Cerebellum (tissue), 4 donors: ENCODE measurements at places on chromosomes 1 and 21. TPM values are rescaled to one million over a fixed set of nuclear protein-coding genes. Genes with fewer than 3 reads are reported as not detected.

Gene OR2AK2
- total RNA-seq = 3.0 TPM

Gene OR2G6
- total RNA-seq = under 0.01 TPM

Gene ARHGAP29
- total RNA-seq = 55.1 TPM

Gene ZC3H12A
- total RNA-seq = 0.64 TPM

Gene OXCT2
- 1.00 TPM for total RNA-seq

Gene CAPN2
- total RNA-seq = 61.2 TPM

Gene JTB
- 29.2 TPM for total RNA-seq

Gene GLIS1
- total RNA-seq = 0.27 TPM

Gene OR2L13
- total RNA-seq = 2.6 TPM

Gene TUFT1
- total RNA-seq = 6.9 TPM

Gene LENEP
- total RNA-seq = 1.5 TPM

Gene CNKSR1
- 4.1 TPM for total RNA-seq

Gene NLRP3
- 0.73 TPM for total RNA-seq

Gene GOLPH3L
- 9.7 TPM for total RNA-seq

Gene FCRL5
- not detected for total RNA-seq

Gene GNAT2
- not detected for total RNA-seq

Gene COG2
- total RNA-seq = 24.0 TPM

Gene USH2A
- total RNA-seq = 1.9 TPM

Gene AHDC1
- total RNA-seq = 26.5 TPM

Gene HAO2
- total RNA-seq = not detected

Gene CNTN2
- total RNA-seq = 47.4 TPM

Gene CCDC27
- not detected for total RNA-seq

Gene CYP4A22
- total RNA-seq = 0.27 TPM

Gene SSU72
- 35.7 TPM for total RNA-seq

Gene SLAMF6
- not detected for total RNA-seq

Gene VTCN1
- total RNA-seq = 0.36 TPM

Gene CYP4B1
- 0.27 TPM for total RNA-seq

Gene NBL1
- 12.5 TPM for total RNA-seq

Gene FAM3B
- total RNA-seq = not detected

Gene CLCA4
- not detected for total RNA-seq

Gene ELOVL1
- 5.0 TPM for total RNA-seq

Gene MRPL55
- total RNA-seq = 27.8 TPM

Gene NID1
- 41.9 TPM for total RNA-seq

Gene ST6GALNAC3
- total RNA-seq = 15.2 TPM

Gene FCRL3
- total RNA-seq = not detected

Gene OR2T33
- 0.64 TPM for total RNA-seq

Gene OLIG2
- total RNA-seq = 14.4 TPM

Gene WNT3A
- total RNA-seq = 0.45 TPM

Gene MAP10
- 4.4 TPM for total RNA-seq

Gene LCE1A
- not detected for total RNA-seq

Gene IL10
- 0.18 TPM for total RNA-seq

Gene AMY1C
- total RNA-seq = not detected

Gene BARHL2
- 1.5 TPM for total RNA-seq

Gene RAB4A
- total RNA-seq = 26.5 TPM

Gene UBL4B
- total RNA-seq = not detected

Gene MYBPH
- not detected for total RNA-seq

Gene GCSAML
- 0.36 TPM for total RNA-seq

Gene VCAM1
- 22.4 TPM for total RNA-seq

Gene NBPF4
- total RNA-seq = not detected

Gene OR2L8
- total RNA-seq = 6.6 TPM

Gene CELSR2
- 39.0 TPM for total RNA-seq

Gene PIAS3
- total RNA-seq = 11.1 TPM

Gene ALPL
- 4.4 TPM for total RNA-seq

Gene MAP3K21
- 8.8 TPM for total RNA-seq

Gene RBM11
- 9.9 TPM for total RNA-seq

Gene GBP6
- total RNA-seq = 0.73 TPM

Gene CDA
- total RNA-seq = not detected

Gene LRRIQ3
- 1.00 TPM for total RNA-seq
